ENCODE measurements at places on chromosomes 16 and 17.

GRCh38 chr16:67719778-67720144, 645 bp upstream of the GFOD2 start:
- DNase-seq, result no peak

DNA sequence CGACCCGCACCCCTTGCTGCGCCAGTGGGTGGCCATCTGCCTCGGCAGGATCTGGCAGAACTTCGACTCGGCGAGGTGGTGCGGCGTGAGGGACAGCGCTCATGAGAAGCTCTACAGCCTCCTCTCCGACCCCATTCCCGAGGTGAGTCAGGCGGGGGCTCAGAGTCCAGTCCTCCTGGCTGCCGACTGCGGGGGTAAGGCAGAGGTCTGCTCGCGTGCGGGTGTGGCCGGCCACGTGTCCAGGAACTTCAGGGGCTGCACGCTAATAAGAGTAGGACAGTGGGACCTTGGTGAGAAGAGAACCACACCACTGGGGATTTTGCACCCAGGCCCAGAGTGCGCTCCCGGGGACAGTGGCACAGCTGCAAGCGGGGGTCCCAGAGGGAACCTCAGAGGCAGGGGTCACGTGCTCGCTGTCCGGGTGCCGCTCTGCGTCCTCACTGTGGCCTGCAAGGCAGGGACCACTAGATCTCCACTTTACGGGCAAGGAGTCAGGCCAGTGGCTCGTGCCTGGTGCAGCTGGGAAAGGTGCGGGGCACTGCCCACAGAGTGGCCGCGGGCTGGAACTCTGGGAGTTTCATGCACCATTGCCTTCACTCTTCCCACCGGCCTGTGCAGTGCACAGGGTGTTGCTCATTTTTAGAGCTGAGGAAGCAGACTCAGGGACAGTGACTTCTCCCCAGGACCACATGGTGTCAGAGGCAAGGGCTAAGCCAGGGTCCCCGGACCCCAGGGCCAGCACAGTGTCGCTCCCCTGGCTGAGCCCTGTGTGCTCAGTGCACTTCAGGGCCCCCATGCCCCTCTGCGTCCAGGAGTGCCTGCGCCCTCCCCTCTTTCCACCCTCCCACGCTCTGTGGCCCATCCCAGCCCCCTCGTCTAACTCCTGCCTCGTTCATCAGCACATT, 107.6 kb upstream of the CHMP6 start:
- no peak for DNase-seq

DNA sequence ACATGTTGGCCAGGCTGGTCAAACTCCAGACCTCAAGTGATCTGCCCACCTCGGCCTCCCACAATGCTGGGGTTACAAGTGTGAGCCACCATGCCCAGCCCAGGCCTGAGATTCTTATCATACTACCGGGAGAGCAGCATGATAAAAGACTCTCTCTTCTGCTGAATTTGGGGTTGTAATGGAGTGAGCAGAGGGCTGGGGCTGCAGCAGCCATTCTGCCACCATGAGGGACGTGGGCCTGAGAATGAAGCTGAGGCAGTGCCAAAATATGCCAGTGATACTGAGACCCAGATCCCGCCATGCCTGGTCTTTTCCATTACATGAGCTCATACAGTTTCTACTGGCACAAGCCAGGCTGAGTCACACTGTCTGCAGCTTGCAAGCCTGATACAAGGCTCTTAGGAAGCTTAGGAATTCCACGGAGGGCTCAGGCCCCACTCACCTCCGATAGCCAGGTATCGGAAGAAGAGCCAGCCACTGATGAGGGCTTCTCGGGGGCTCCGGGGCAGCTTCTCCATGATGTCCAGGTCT, 19.6 kb upstream of the P2RX1 start:
- no peak for DNase-seq

DNA sequence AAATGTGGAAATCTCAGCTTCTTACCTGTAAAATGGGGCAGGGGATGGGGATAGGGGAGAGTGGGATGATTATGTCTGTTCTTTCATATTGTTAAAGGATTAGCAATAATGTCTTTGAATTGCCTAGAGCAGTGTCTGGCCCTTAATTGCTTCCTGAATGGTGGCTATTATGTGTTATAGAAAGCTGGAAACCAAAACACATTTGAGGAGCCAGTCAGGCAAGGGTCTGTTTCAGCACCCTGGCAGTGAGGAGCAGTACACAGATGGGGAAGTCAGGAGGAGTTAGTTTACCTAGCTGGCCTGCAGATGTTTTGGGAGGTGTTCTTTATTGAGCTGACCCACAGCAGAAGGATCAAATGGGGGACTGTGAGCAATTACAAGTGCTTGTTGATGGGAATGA, 63.0 kb downstream of the NUP93 start:
- DNase-seq, result no peak

DNA sequence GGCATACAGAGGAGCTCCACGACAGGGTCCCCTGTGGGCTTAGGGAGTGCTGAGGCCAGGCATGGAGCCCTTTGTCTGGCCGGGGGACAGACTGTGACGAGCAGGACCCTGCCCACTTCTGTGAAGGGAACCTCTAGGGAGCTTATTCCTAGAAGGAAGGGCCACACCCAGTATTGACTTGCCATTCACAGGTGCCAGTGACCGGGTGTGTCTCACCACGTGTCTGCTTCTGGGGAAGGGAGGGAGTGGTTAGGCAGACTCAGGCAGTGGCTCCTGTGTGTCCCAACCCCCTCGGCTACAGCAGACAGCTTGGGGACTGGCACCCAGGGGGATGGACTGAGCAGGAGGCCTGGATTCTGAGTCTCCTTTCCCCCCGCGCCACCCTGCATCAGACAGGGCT, 57.2 kb downstream of the SOCS1 start:
- DNase-seq, result no peak

DNA sequence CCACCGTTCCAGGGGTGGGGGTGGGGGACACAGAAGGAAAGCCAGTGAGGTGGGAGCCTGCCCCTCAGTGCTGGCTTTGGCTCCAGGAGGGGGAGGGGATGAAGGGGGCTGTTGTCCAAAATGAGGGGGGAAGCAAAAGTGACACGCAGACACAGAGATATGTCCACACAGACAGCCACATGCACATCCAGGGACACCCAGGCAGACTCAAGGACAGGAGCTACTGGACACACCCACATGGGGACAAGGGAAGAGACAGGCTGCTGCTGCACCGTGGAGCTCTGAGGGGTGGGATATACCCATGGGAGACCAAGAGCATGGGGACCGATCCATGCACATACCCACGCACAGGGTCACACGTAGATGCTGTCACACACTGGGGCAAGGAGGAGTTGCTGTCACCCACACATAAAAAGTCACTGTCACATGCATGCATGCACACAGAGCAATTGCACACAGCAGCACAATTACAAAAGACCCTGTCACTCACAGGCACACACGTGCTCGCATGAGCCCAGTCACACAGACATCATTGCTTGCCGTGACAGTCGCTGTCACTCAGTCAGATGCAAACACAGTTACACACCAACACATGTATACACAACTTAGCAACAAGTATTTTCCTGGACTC, 1.3 kb downstream of the THRA start:
- peak; percentile 31 for DNase-seq

DNA sequence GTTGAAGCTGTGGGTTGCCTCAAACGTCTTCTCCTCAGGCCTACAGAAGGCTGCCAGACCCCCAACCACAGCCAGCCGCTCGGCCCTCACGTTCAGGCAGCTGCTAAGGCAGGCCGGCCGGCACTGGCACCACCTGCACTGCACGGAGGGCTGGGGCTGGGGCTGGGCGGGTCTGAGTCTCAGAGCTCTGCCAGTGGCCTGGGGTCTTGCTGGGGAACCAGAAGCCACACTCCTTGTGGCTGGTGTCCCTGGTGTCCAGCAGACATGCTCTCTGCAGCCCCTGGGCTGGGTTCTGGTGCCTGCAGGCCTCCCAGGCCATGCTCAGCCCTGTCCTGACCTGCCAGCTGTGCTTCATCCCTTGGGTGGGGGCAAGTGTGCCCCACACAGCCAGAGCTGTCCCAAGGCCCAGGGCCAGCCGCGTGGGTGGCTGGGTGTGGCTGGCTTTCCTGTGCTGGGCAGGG, 42.0 kb downstream of the BAHCC1 start:
- peak; percentile 42 for DNase-seq

DNA sequence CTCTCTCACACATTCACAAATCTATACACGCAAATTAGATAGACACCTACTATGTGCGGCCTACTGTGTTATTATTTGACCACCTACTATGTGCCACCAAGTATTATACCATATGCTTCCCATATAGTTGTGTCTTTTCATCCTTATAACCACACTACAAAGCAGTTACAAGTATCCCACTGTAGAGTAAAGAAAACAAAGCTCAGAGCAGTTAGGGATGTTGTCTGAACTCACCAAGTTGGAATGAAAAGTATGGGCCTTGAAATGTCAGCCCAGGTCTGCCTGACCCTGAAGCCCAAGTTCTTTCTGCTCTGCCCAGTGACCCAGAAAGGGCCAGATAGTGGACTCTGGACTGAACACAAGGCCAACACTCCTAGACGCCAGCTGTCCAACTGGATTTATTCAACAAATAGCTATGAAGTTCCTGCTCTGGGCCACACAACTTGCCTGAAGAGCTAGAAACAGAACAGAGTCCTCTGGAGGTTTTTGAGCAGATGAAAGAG, 8.5 kb downstream of the KRT37 start:
- DNase-seq, result no peak

Data from NAMALWA (cell line).